BE2C (cell line): ENCODE measurements at places on chromosomes 1 and 21.

DNA sequence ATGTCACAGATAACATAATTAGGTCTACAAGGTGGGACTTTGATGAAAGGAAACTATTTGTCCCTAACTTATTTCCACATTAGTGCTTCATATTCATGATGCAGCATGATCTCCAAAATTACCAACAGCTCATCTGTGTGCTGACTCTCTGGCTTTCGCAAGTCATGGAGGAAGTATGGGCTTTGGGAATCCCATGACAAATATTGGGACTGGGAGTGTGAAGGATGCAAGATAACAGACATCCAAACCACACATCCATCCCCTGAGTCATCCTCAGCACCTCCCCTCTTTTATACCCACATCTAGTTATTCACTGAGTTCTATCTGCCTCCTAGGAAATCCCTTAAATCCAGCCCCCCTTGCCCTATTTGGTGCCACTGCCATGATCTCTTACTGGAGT, 102.8 kb upstream of the COL24A1 start:
- no peak for DNase-seq

GRCh38 chr1:159077120-159077961, 775 bp upstream of the AIM2 start:
- DNase-seq = no peak

DNA sequence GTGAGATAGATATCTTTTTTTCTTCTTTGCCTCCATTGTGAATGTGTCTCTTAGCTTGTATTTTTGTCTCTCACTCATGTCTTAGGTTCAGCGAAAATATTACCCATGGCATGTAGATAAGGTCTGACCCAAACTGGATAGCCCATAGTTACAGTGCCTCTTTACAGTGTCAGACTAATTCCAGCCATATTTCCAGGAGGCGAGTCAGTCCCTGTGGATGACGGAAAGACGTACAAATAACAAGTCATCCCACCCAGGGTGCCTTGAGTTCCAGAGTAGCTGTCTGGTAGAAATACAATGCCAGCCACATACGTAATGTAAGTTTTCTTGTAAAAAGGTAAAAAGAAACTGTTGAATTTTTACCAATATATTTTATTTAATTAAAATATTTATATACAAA, 157.3 kb downstream of the ZNF281 start:
- no peak for DNase-seq

- no peak for DNase-seq
Observed at GRCh38 chr1:42837709-42838108, 8.7 kb upstream of the ZNF691 start.
